Left ventricle myocardium superior (tissue), 1 donor: ENCODE measurements at places on chromosomes 6 and 20.

DNA sequence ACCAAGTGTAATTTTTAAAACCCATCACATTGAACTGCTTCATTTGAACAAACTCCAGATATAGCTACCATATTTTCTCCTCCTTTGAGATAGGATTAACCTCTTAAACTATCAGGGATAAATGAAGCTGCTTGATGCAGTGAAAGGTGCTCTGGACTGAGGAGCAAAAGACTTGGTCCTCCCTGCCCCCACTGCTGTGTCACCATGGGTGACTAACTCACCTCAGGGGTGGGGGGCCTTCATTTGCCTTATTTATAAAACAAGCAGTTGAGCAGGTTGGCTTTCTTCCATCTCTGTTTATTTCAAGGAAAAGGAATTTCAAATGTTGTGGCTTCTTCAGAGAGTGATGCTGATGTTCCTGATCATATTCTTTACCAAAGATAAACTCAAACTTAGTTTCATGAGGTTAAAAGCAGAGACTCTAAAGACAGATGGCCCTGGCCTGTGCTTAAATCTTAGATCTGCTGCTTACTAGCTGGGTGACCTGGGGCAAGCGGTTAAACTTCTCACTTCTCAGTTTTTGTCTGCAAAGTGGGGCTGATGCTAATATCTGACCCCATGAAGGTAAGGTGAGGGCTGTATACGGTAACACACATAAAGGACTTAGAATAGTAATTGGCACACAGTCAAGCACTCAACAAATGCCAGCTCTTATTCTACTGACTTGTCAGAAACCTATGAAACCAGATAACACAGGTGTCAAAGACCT, 50.5 kb downstream of the FHL5 start:
- no peak for DNase-seq

DNA sequence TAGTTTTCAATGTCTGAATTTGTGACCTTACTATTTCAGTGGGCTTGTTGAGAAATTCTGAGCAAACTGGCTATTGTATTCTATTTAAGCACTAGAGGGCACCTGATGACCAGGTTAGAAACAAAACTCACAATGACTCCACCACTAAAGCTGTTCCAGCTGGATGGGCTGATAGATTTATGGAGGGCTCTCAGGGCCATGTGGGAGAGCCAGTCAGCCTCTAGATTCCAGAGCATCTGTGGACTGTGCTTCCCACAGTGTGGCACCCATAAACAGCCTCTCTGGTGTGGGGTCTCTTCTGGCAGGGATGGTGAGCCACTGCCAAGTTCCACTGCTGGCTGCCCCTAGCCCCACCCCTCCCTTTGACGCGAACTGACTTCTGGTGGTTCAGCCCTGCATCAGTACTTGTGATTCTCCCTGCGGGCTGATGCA, 29.2 kb downstream of the C6orf58 start:
- no peak for DNase-seq

DNA sequence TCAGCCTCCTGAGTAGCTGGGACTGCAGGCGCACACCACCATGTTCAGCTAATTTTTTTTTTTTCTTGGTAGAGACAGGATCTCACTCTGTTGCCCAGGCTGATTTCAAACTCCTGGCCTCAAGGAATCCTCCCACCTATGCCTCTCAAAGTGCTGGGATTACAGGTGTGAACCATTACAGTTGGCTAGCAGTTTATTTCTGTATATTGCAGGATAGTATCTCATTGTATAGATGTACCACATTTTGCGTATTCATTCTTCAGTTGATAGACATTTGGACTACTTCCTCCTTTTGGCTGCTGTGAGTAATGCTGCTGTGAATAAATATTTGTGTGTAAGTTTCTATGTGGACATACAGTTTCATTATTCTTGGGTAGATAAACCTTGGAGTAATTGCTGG, 32.9 kb downstream of the ASXL1 start:
- DNase-seq = no peak

DNA sequence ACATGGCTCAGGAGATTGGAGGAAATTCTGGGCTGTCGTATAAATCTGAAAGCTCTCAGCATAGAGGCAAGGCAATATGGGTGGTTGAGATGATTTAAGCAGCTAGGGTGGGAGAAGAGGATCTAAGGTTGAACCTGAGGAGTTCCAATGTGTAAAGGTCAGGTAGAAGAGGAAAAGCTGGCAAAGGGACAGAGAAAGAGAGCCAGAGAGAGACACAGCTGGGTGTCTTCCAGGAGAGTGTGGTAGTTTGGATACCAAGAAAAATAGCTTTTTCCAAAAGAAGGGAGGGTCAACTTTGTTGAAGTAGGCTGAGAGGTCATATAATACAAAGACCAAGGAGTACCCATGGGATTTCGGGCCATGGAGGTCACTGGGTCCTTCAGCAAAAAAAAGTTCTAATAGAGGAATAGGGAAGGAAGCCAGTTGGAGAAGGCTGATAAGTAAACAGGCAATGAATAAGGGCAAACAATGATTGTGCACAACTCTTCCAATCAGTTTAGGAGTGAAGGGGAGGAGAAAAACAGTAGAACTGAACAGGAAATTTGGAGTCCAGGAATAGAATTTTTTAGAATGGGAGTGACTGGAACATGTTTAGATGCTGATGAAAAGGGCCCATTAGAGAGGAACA, 135.1 kb downstream of the QRSL1 start:
- no peak for DNase-seq

- DNase-seq = peak; percentile 74
These were observed 3.1 kb upstream of the LAMA5 start for GRCh38 chr20:62370115-62370806.
